NCI-H1092 treated with DMSO at 0.1 percent for 48 hours (cell line): ENCODE measurements at places on chromosomes 4 and X.

DNA sequence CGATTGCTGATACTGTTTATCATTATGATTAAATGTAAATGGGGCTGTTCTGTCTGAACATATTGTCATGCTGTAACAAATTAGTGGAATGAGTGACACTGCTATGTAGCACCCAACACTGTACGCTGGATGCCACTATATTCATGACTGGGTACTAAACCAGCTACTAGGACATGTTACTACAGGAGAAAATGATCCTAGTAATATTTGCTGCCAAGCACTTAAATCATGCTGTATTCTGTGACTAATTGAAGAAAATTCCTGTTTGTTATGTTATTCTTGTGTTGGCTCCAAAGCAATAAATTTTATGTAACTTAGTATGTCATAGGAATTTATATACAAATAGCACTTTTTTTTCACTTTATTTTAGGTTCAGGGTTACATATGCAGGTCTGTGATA, 804.2 kb downstream of the CENPC start:
- DNase-seq, result no peak

DNA sequence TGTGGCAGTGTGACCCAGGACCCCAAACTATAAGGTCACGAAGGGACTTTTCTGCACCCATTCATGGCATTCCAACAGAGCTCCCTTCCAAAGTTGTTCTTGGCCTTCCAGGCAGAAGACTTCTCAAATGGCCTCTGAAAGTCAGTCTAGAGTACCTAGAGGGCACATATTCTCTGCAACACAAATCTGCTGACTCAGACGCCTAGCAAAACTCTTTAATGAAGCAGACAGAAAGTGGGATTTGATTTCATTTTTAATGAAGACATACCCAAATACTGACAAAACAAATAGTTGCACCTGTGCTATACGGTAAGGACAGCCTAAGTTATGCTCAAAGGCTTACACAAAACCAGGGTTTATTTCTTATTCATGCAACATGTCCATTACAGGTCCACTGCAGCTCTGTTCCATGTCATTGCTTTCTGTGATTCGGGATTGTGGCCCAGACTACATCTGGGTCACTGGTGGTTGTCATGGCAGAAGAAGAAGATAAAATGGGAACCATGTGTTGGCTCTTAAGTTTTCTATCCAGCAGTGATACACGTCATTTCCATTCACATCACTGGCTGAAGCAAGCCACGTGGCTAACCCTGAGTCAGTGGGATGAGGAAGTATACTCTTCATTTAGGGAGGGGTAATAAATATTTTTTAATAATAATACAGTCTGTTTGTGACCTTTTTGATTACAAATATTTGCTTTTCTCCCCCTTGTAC, 57.7 kb downstream of the NAT8L start:
- no peak for DNase-seq

- no peak for DNase-seq
These were observed 70.7 kb upstream of the PPP3CA start for GRCh38 chr4:101418055-101418454.

GRCh38 chrX:14030174-14030530, 460 bp upstream of the GEMIN8 start:
- DNase-seq, result peak; percentile 49

- DNase-seq, result no peak
These were observed 36.5 kb downstream of the SH3RF1 start for GRCh38 chr4:169234137-169234855.

DNA sequence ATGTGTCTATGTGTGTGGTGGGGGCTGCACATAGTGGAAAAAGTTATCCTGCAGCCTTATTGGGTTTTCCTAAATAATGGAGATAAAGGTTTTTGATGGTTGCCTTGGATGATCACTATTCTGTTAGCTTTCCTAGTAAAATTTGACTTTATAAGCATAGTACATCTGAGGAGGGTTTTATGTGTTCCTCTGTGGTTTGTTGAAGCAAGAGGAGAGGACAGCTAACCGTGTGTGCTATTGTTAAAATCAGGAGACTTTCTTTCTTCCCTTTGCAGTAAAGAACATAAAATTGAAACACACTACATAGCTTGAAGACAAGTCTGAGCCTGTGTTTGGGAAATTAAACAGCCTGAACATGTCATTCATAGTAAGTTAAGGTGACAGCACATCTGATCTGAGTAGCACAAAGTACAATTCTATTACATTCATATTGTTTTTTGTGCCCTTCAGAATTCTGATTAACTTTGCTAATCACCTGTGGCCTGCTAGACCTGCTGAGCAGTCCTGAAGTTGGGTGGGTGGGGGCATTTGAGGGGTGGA, 36.8 kb downstream of the C4orf51 start:
- DNase-seq, result no peak

GRCh38 chr4:55801498-55801897, 18.1 kb upstream of the EXOC1L start:
- no peak for DNase-seq

DNA sequence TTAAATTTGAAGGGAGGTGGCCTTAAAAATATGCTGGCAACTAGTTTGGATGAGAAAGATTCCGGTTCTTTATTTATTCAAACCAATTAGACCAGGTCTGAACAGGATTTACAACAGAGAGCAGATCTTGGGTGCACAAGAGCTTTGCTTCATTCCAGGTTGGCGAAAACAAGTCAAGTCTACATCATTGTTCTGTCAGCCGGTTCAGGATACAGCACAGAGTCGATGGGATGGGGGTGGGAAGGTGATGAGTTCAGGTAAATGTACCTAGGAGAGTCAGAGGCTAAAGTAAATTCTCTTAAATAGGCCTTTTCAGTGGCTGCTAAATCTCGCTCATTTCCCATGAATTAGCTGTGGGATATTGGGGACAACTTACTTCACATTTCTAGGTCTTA, 882 bp upstream of the STIM2 start:
- peak; percentile 52 for DNase-seq
